ENCODE measurements at places on chromosomes 1 and 21.

DNA sequence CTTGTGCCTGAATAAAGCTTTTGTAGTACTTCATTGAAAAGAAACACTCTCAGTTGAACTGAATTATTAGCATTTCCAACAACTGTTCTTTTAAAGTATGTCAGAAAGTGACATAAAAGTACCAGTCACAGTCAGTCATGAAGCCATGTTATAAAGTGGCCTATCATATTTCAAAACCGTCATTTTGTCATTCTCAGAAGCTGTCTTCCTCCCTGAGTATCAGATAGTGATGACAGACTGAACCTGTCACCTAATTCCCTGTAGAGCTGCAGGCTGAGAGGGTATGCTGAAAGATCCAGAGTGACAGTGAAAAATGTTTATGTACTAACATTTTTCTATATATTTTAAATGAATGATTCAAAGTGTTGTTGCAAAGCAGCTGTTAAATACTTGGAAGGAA is 1121.7 kb upstream of the PRMT6 start:
- no peak for DNase-seq

DNA sequence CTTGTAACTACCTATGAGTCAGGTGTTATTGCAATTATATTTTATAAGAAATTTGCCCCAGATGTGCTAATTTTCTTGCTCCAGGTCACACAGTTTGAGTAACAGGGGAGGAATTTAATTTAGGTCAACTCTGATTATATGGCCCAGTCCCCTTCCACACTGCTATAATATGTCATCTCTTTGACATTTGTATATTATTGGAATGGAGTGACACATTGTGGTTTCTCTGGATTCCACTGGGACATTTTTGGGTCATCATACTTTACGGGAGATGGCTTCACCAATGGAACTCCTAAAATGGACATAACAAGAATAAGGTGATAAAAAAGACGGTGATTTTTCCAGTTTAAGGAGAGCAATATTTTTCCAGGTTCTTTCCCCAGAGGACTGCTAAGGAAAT is 191.2 kb downstream of the DISC1 start:
- DNase-seq: peak; percentile 4

DNA sequence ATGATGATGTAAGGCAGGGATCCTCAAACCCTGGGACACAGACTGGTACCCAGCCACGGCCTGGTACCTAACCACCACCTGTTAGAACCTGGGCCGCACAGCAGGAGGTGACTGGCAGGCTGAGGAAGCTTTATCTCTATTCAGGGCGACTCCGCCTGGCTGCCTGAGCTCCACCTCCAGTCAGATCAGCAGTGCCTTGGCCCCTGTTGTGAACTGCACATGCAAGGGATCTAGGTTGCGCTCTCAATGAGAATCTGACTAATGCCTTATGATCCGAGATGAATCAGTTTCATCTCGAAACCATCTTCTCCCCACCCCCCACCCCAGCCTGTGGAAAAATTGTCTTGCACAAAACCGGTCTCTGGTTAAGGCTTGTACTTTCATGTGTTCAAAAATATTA is 4.2 kb downstream of the RNPC3 start:
- DNase-seq: peak; percentile 18

DNA sequence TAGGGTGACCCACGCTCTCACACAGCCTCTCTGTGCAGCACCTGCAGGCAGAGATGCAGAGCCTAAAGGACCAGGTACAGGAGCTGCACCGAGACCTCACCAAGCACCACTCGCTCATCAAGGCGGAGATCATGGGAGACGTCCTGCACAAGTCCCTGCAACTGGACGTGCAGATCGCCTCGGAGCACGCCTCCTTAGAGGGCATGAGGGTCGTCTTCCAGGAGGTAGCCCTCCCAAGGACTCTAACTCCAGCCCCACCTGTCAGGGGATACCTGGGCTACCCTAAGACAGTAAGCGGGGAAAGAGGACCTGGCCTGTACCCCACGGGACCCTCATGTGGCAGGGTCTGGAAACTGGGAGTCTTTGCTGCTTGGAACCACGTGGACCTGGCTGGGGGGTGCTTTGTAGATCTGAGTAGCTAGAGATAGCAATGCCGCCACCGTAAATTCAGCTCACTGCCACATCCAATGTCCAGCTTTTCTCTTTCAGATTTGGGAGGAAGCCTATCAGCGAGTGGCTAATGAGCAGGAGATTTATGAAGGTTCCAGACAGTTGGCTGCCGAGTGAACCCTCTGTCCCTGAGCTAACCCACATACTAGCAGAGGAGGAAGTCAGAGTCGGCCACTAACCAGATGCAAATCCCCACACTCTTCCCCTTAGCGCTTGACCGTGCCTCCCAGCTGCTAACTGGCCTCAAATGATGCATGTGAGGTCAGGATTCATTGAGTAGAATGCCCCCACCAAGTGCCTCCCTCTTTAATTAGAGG is 6.5 kb downstream of the RNF207 start:
- no peak for DNase-seq

DNA sequence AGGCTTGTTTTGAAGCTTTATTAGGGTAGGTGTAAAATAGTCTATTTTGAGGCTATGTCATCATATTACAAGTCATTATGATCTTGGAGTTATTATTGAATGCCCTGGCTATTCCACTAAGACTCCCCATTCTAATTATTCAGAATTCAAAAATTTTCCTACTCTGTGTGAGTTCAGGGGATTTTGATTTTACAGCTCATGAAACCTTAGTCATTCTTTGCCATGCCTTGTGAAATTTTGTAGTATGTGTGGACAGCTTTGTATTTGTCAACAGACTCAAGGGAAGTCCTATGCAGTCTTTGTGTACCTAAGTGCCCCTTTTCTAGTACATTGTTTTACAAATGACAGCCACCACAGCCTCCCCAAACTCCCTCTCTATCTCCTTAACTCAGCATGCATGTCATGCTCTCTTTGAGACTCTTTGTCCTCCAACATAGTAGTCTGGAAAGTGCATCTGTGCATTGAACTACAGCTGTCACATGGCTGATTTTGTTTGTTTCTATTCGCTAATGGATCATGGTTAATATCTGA is 28.0 kb downstream of the CD1D start:
- no peak for DNase-seq

GRCh38 chr1:157803851-157804250 is 16.1 kb downstream of the FCRL1 start:
- DNase-seq: peak; percentile 6
